Natural killer cell treated with Interleukin-12 subunit alpha and Interleukin-12 subunit beta and Interleukin-15 and Interleukin-18, amount 100 ng/mL, for 72 hours (primary cell): ENCODE measurements at places on chromosomes 7 and 10. TPM values are rescaled to one million over a fixed set of nuclear protein-coding genes. Genes with fewer than 3 reads are reported as not detected.

Gene GJD4
- total RNA-seq = not detected

Gene GHRHR
- total RNA-seq = not detected

Gene GTF2I
- total RNA-seq = 103 TPM

- DNase-seq = no peak
Measured at GRCh38 chr7:14389595-14389994, 400.1 kb upstream of the ETV1 start.

DNA sequence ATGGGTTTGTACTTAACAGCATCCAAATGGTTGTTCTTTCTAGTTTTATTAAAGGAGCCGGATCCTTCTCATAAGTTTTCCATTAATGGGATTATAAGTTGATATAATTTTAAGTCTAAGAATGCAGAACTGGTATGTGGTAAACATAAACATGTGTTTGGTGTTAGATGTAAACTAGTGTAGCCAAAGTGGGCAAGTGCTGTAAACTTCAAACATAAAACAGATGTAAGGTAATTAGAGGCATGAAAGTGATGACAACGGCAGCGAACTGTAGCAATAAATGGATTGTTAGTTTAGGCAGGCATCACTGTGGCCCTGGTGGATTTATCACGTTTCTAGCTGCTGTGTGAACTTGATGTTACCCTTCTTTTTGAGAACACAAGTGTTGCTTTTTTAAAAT lies 37.9 kb downstream of the BAMBI start:
- DNase-seq = no peak

- DNase-seq = no peak
Measured at GRCh38 chr10:113094114-113094486, 144.1 kb downstream of the TCF7L2 start.

DNA sequence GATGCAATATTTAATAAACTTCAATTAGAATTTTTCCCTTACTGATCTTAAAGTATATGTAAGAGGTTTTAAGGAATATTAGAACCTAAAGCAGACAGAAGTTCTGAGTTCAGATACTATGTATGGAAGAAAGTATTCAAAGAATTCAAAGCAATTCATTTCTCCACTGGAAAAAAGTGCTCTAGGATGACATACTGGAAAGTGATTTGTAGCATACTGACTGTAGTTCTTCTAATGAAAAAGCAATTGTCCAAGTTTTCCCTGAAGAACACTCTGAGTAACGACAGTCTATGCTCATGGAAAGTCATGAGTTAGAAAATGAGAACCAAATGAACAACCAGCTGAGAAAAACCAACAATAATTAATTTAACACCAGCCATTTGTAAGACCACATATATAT lies 180.8 kb upstream of the SLC26A5 start:
- DNase-seq = no peak

DNA sequence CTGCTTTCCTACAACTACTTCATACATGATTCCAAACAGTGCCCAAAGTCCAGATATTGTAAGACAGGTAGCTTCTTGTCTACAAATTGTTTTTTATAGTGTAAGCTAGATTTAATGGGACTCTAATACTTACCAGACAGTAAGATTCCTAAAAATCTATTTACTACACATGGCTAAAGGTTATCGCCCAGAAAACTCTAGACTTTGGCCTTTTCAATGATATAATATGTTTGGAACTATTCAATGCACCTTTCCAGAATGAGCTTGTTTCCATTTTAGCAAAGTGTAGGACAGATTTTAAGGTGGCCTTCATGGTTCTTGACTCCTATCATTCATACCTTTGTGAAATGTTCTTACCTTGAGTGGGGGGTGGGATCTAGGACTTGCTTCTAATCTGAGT lies 951.0 kb downstream of the SORCS1 start:
- no peak for DNase-seq

- no peak for DNase-seq
Measured at GRCh38 chr10:11805792-11806191, 17.4 kb upstream of the PROSER2 start.
